Posterior vena cava (tissue), 2 donors: ENCODE measurements at places on chromosomes 3 and 15. TPM values are rescaled to one million over a fixed set of nuclear protein-coding genes. Genes with fewer than 3 reads are reported as not detected.

Gene CDC25A
- total RNA-seq, result 0.43 TPM

Gene CAND2
- total RNA-seq, result 16.8 TPM

Gene TRAT1
- total RNA-seq, result 1.3 TPM

Gene ZNF385D
- 25.8 TPM for total RNA-seq

Gene VWA5B2
- not detected for total RNA-seq

Gene TUSC7
- not detected for total RNA-seq

Gene BCL6
- total RNA-seq, result 143 TPM

Gene MLF1
- total RNA-seq, result 7.7 TPM

DNA sequence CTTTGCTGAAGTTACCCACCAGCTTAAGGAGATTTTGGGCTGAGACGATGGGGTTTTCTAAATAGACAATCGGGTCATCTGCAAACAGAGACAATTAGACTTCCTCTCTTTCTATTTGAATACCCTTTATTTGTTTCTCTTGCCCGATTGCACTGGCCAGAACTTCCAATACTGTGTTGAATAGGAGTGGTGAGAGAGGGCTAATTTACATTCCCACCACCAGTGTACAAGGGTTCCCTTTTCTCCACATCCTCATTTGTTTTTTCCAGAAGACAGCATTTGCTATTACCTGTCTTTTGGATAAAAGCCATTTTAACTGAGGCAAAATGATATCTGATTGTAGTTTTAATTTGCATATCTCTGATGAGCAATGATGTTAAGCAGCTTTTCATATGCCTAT lies 329.9 kb upstream of the TPRG1 start:
- no peak for DNase-seq

GRCh38 chr15:73353734-73354133 lies 15.0 kb downstream of the HCN4 start:
- DNase-seq, result no peak

DNA sequence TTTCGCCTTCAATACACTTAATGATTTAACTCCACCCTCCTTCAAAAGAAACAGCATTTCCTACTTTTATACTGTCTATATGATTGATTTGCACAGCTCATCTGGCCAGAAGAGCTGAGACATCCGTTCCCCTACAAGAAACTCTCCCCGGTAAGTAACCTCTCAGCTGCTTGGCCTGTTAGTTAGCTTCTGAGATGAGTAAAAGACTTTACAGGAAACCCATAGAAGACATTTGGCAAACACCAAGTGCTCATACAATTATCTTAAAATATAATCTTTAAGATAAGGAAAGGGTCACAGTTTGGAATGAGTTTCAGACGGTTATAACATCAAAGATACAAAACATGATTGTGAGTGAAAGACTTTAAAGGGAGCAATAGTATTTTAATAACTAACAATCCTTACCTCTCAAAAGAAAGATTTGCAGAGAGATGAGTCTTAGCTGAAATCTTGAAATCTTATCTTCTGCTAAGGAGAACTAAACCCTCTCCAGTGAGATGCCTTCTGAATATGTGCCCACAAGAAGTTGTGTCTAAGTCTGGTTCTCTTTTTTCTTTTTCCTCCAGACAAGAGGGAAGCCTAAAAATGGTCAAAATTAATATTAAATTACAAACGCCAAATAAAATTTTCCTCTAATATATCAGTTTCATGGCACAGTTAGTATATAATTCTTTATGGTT lies at the start of gene CCR5:
CCR5 (plus strand) TSS at position 108 of the 680 bp plus-strand sequence. CDS start 1,957 bp downstream, outside the sequence.
- DNase-seq, result no peak

- DNase-seq, result no peak
Measured at GRCh38 chr15:85771271-85771670, 23.5 kb downstream of the KLHL25 start.

GRCh38 chr3:128313071-128313725 lies 153.5 kb downstream of the DNAJB8 start:
- DNase-seq, result peak; percentile 37

DNA sequence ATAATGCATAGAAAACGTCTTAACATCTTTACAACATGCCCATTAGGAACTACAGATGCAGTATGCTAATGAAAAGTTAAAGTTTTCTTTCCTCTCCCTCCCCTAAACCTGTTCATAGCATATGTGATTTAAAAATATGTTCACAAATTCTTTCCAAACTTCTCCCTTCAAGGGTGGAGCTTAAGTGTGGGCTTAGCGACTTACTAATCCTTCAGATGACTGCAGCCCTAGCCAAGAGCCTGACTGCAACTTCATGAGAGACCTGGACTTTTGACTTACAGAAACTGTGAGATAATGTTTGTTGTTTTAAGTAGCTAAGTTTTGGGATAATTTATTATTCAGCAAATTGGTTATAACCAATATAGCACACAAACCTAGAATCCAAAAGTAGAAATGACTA lies 22.0 kb upstream of the ANXA2 start:
- no peak for DNase-seq

DNA sequence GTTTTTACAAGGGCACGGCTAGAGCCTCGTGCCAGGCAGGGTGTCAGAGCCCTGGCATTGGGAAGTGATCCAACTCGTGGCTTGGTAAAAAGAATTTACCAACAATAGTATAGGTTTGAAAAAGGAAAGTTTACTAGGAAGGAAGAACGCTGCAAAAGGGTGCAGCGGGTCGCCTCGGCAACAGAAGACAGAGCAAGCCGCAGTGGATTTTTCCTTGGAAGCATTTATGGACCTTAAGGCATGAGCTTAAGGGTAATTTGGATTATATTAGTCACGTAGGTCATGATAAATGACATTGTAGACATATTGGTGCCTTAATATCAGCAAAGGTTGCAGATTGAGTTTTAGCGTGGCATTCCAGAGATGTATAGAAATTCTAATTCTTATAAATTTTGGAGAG lies 163.4 kb upstream of the PPP2R3A start:
- no peak for DNase-seq

DNA sequence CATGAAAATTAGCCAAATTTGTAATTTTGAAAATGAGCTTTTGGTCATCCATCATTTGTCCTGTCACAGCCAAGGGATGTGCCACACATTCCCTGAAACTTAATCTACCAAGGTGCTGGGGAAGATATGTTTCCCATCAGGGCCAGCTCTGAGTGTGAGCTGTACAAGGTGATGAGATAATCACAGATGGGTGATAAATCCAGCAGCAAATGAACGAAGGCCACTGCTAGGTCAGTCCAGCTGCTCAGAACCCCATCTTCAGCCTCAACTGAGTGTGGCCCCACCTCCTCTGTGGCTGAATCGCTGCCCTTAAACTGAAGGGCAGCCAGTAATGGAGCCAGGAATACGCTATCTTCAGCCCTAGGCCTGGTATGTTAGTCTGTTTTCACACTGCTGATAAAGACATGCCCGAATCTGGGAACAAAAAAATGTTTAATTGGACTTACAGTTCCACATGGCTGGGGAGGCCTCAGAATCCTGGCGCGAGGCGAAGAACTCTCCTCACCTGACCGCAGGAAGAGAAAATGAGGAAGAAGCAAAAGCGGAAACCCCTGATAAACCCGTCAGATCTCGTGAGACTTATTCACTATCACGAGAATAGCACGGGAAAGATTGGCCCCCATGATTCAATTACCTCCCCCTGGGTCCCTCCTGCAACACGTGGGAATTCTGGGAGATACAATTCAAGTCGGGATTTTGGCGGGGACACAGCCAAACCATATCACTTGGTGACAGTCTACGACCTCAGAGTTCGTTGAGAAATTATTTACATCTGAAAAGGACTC lies 553.0 kb downstream of the NTRK3 start:
- DNase-seq, result no peak

- no peak for DNase-seq
Measured at GRCh38 chr3:111739311-111739911, 119.7 kb upstream of the PHLDB2 start.

- DNase-seq, result no peak
Measured at GRCh38 chr15:90316139-90316538, 35.9 kb upstream of the ZNF774 start.

DNA sequence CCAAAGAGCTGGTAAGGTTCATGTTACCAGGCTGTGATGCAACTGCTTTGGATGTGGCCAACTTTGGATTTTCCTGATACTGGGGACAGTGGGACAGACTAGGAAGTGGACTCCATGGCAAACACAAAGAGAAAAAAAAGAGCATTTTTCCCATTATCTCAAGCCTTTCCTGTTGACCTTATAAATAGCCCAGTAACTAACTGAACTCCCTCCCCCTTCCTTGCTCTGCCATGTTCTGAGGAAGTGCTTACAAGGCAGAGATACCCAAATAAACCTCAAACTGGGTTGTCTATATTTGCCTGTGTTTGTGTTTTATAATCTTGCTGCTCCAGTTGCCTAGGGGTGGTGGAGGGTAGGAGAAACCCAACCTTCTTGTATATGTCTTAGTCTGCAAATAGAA lies 27.3 kb upstream of the SLC9A9 start:
- no peak for DNase-seq

GRCh38 chr3:78140274-78140673 lies 1100.4 kb downstream of the ROBO2 start:
- no peak for DNase-seq

DNA sequence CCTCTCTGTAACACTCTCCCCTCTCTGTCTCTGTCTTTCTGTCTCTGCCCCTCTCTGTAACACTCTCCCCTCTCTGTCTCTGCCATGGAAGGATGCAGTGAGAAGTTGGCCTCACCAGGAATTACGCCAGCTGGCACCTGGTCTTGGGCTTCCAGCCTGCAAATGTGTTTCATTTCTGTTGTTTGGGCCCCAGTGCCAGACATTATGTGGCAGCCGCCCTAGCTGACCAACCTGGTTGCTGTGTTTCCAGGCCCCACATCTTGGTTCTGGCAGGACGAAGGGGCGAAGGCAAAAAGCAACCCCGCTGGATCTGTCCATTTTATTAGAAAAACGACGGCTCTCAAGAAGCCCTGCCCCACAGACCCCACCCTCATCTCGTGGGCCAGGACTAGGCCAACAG lies 5.2 kb upstream of the ZXDC start:
- no peak for DNase-seq

DNA sequence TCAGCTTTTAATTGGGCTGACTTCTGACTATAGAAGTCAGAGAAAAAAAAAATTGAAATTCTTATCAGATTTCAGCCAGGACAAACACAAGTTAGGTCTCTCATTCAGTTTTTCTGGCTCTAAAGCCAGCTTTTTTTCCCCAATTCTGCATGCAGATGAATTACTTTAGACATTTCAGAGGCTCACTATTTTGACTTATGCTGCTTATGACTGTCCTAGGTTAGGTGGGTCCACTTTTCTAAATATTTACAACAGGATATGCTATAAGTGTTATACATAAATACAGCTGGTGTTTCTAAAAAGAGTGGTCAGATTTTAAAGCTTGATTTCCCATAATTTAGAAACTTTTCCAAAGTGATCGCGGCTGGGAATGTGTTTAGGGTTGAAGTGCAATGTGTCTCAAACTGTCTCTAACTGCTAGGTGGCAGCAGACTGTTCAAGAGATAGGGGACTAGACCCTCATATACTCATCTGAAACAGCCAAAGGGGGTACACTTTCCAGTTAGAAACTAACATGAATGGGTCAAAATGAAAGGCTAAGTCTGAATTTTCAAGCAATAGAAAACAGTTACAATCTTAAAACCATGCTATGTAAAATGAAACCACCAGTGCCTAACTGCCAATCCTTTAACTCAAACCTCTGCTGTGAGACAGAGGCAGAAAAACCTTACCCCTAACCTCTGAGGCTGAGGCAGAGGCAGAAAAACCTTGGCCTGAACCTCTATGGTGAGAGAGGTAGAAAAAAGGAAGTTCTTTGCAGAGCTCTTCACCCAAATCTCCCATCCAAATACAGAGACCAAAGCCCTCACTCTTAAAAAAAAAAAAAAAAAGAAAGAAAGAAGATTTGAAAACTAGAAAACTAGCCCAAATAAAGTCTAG lies 596.0 kb downstream of the NTRK3 start:
- no peak for DNase-seq

GRCh38 chr3:128407247-128407646 lies 59.4 kb downstream of the DNAJB8 start:
- DNase-seq, result no peak

GRCh38 chr15:79218588-79219200 lies 63.8 kb upstream of the ANKRD34C start:
- DNase-seq, result no peak

GRCh38 chr15:96051598-96051997 lies 278.9 kb upstream of the NR2F2 start:
- DNase-seq, result no peak

GRCh38 chr3:61448378-61448777 lies 113.0 kb upstream of the PTPRG start:
- no peak for DNase-seq

DNA sequence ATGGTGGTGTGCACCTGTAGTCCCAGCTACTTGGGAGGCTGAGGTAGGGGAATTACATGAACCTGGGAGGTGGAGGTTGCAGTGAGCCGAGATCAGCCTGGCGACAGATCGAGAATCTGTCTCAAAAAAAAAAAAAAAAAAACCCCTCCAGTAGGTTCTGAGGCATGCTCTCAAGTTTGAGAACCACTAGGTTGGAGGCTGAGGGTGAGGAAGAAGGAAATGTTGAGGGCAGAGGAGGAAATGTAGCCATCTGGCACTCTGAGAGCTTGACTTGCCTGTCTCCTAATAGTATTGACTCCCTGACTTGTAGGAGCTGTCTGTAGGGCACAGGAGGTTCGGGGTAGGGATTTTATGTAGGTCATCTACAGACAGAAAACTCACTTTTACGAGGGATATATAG lies 204.6 kb downstream of the OPA1 start:
- DNase-seq, result no peak

DNA sequence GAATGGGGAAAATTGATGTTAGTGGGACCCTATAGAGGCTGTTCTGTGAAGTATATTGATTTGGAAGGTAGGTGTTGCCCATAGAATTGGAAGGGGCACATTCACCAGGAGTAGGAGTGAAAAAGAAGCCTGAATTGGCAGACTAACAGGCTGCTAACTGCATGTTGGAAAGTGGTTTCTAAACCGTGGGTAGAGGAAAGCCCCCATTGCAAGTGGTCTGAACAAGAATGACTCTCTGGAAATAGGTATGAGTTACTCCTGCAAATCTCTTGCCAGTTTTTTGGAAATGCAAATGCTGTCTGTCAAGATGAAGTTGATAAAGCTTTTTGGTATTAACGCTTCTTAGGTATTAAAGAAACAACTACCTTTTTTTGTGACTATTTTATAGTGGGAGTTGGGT lies 3.5 kb downstream of the UBE2E1 start:
- DNase-seq, result no peak
